ENCODE measurements at places on chromosomes 3 and 15.
A peak's percentile ranks its signal among the peaks of the same experiment; 100 is the strongest.

- DNase-seq: no peak
Measured at GRCh38 chr15:88607951-88608350, 13.2 kb upstream of the AEN start.

DNA sequence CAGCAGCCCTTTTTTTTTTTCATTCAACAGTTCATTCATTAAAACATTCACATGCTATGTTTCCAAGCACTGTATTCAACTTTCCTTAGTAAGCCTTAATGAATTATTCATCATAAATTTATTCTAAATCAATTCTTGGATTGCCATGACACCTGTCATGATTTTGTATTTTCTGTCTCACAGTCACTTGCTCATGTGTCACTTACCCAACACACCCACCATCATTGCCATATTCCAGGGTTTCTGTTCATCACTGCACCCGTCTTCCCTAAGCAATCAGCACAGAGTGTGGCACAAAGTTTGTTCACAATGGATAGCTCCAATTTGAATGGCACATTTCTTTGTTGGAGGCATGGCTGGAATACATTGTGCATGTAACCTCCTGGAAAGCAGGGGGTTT, 27.2 kb downstream of the CPNE4 start:
- DNase-seq: no peak

- no peak for DNase-seq
Measured at GRCh38 chr3:100975714-100976113, 17.5 kb downstream of the ABI3BP start.

- DNase-seq: peak; percentile 94
Measured at GRCh38 chr15:41930221-41930866, 36.5 kb upstream of the SPTBN5 start.

DNA sequence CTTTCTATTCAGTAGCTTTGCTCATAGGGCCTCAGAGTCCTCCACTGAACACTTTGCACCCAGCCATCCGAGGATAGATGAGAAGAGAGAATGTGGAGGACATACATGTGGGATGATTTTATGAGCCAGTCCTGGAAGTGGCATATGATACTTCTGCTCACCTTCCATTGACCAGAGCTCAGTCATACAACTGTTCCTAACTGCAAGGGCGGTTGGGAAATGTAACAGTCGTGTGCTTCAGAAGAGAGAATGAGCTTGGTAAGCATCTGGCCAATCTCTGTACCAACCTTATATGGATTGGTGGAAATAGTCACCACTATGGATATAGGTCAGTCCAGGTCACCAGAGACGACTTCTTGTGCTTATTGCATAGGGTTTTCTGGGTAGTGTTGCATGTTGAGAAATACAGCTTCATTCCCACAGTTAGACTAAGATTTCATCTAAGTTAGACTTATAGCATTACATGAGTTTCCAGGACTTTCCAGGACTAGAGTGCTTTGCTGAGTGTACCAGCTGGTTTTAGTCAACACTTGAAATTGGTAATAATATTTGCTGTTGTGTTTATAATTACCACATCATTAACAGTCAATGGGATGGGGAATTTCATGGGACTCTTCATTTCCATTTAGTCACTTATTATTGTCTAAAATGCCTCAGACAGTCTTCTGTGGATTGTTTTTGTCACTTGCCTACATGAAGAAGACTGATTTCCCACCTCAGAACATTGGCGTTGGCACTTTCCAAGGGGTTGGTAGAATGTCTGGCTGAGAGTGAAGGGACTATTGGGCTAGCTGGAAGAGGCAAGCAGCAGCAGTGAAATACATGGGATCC, 214.5 kb upstream of the ROPN1 start:
- DNase-seq: no peak

- DNase-seq: peak; percentile 74
Measured at GRCh38 chr3:16600780-16601536, 4.3 kb downstream of the DAZL start.

DNA sequence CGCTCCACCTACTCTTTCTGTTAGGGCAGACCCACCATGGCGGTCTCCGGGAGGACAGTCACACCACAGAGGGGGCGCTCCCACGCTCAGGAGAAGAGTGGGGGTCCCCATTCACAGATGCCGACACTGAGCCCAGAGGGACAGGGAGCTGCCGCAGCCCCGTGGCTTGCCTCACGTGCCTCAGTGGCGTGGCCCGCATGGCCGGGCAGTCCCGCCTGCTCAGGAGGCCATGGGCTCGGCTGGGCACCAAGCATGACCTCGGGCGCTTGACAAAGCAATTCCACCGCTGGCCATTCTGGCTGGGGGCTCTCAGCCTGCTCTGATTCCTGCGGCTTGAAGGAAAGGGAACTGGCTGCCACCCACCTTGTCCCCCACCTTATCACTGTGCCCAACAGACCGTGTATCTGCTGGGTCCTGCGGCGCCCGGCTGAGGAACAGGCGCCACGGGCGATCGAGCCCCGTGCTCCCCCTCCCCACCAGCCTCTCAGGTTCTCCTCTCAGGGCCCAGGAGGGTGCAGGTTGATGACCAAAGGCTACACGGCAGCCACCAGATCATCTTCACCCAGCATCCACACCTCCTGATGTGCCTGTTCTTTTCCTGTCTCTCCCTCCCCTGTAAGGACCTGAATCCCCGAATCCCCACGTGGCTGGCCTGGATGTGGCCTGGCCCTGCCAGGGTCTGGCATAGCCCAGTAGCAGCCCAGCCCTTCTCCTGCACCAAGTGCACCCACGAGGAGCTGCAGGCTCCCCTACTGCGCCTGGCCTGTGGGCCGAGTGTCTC, 20.7 kb downstream of the CYFIP1 start:
- no peak for DNase-seq

GRCh38 chr3:186442162-186442561, 80.1 kb upstream of the DGKG start:
- DNase-seq: no peak

DNA sequence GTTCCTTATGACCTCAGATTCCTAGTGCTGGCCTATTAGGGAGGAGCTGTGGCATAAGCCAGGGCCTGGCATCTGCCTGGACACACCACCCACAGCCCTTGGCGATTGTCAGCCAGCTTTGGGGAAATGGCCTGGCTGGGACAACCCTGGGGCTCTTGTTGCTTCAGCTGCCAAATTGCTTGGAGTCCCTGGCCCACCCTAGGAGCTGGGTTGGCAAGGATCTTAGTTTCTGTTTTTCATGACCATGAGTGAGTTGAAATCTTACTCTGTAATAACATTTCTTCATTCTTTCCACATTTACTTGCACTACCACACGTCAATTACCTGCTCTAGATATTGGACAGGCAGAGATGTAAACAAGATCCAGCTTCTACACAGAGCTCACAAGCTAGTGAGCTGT, 1.9 kb upstream of the MYZAP start:
- DNase-seq: no peak

GRCh38 chr3:124650798-124651197, 79.5 kb upstream of the UMPS start:
- DNase-seq: no peak

DNA sequence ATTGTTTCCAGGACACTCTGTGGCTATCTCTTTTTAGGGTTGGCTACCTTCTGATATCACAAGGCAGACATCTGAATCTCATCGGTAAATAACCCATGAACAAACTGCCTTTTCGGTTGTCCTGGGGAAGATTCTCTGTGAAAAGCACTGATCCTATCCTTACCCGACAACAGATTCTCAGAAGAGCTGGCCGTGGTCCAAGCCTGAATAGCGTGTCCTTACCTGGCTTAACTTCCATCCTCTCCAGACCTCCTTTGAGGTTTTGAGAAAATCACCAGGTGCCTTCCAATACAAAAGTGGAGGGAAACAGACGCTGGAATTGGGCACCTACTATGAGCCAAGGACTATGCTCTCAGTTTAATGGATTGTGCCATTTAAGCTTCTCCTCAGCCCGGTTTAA, 87.4 kb upstream of the ARHGEF3 start:
- DNase-seq: no peak

DNA sequence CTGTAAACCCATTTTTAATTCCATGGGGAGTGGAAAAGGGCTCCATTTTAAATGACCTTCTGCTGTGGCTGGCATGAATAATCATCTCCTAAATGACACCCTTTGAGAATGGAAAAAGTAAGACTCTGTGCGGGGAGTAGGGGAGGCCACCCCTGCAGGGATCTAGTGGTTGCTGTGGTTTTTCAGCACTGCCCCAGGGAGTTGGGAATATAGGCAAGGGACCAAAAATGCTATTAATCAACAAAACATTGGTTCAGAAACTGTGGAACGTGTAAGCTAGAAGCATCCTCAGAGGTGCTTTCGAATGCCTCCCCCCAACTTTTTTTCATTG, 30.1 kb upstream of the ADAMTS7 start:
- peak; percentile 47 for DNase-seq

DNA sequence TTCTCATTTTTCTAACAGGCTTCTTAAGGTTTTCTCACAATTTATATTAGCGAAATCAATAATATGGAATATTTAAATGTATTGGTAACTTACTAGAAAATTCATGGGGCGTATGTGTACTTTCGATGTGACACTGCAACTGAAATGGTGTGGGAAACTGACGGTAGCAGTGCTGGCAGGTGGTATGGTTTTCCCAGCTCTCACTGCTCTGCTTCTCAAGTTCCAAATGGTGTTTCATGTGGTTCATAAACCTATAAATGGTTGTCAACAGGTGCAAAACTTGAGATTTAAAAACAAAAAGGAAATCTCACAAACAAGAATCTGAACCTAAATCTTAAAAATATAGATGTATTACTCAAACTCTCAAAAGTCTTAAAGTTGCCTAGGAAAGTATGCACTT, 54.7 kb downstream of the ZNF280D start:
- DNase-seq: no peak

DNA sequence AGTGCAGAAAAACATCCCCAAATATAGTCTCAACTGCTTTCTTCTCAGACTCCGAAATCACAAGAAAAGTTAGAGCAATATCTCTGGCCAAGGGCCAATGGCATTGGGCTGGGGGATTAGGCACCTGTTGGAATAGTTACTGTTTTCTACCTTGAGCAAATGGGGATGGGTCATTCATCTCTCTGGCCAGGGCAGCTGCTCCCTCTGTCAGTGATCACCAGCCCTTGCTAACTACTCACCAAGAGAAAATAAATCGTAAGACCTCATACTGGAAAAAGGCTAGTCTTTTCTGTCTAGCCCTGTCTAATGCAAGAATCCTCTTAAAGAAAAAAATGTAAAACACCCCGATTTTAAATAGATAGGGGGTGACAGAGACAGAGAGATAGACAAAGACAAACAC, 10.9 kb downstream of the CERS3 start:
- no peak for DNase-seq

DNA sequence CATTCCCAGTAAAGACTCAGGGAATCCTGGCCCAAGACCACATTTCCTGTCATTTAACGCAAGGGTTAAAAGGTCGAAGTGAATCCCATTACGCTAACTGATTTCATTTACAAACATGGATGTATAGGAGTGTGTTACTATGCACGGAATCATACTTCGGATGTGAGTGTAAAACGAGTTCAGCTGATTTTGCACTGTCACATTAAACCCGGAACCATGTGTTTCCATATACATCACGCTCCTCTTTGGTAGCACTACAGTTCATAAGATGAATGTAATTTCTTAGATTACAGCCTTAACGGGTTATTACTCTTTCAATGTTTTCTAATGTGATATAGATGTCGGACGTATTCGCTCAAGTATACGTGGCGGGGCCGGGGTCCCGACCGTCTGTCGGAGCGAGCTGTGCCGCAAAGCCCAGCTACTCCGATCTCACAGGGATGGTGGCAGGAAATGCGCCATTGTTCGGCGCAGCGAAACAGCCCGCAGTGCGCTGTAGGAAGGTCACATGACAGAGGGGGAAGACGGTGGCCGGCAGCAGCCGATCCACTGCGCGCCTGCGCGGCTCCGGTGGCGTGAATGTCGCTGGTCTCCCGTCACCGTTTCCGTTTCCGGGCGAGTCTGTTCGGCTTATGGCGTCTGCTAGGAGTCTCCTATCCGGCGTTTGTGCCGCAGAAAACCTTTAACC, 97.3 kb downstream of the NPAP1 start:
- peak; percentile 84 for DNase-seq

- DNase-seq: no peak
Measured at GRCh38 chr15:77017761-77018720, 23.1 kb downstream of the PSTPIP1 start.

DNA sequence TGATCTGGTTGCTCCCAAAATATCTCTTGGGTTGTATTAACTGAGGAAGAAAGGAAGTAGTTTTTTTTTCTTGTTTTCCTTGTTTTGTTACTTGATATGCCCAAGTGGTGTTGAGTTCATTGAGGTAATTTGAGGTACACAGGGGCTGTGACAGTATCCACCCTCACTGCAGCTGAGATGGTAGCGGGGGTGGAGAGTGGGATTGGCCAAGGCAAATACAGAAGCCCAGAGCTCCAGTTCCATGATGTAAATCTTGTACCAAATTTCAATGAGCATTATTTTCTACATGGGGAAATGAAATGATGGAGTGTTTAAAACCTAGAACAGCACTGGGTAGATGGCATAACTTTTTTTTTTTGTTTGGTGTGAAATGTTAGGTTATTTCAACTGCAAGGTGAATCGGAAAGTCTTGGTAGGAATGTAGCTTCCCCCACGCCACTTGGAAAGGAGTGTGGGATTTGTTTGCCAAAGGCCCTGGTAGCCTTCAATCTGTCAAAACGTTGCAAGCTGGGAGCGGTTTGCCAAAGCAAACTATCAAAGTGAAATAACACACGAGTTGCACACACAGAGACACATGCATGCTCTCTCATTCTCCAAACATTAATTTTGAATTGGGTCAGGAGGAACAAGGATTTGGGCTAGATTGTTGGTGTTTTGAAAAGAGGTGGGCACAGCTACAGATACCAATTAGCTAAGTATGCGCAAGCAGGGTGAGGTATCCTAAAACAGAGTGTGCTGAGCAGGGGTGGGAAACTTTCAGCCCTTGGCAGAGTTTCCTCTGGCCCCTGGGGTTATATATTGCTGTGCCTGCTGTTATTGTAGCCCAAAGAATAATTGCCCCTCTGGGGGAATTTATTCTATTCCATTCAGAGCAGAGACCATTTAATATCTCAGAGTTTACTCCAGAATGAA, 34.6 kb downstream of the THSD4 start:
- no peak for DNase-seq

GRCh38 chr3:108806316-108806715, 16.3 kb upstream of the TRAT1 start:
- DNase-seq: no peak

GRCh38 chr3:79767905-79768267, at the start of gene ROBO1:
ROBO1 (minus strand) TSS chr3:79767998.
- no peak for DNase-seq

DNA sequence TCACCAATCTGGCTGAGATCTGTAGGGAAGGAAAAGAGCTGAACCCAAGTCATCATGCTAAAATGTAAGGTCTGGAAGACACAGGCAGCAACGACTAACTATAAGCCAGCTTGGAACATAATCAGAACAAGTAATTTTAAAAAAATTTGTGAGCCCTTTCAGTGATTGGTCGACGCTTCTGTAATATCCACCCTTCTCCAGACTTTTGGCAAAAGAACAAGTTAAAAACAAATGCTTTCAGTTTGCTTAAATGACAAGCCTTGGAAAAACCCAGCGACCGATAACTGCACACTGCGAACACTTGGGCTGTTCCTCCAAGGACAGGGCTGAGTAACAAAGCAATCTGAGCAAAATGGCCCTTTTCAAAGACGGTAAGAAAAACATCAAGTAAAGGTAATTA, 49.6 kb downstream of the PCSK6 start:
- DNase-seq: peak; percentile 80

- peak; percentile 9 for DNase-seq
Measured at GRCh38 chr3:112858410-112859069, 11.9 kb upstream of the CD200R1L start.

Data from fibroblast of skin of back (primary cell).